Caco-2 (cell line): ENCODE measurements at places on chromosomes 1 and 21. TPM values are rescaled to one million over a fixed set of nuclear protein-coding genes. Genes with fewer than 3 reads are reported as not detected.

DNA sequence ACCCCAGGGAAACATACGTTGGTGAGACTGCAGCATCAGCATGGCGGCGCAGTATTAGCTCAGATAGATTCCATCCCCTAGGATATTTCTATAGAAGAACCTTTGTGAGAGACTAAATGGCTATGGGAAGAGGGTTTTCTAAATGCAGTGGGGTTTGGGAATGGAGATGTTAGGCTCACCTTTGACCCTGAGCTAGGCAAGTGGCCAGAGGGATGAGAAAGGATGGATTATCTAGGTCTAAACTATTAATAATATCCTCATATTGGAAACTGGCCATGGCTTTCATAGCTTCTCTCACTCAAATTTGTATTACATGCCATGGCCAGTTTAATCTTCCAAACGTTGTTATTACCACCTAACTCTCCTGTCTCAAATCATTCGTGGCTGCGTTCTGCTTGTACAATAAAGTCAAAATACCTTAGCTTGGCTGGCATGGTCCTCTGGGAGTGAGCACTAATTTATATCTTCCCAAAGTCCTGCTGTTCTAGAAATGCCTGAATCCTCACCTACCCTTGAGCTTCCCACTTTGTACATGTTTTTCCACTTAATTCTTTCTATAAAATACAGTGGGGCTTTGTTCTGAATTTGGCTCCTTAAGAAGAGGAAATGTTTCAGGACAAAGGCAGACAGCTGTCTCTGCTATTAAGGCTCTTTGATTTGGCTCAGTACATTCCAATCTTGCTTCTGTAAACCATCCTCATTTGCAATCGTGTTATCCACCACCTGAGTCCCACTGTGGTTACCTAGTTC, 31.0 kb upstream of the COG2 start:
- no peak for DNase-seq

- no peak for DNase-seq
Measured at GRCh38 chr1:9275567-9276034, 17.1 kb upstream of the SPSB1 start.

- DNase-seq = no peak
Measured at GRCh38 chr1:151802372-151802771, 2.8 kb downstream of the LINGO4 start.

The IGFN1 gene
- total RNA-seq = 0.23 TPM in 1 of 2 replicates, not detected in the other

DNA sequence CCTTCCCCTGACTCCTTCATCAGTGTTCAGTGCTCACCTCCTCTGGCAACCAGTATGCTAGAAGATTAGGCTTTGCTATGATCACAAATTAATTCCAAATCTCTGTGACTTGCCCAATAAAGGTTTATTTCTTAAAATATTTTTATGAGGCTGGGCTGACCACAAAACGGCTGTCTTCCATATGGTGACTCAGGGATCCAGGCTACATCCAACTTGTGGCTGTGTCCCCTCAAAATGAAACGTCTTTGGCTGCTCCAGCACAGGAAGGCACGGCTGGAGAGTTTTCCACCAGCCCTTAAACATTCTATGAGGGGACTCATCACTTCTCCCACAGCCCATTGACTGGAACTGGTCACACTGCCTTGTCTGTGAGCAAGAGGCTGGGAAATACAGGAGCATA, 131.5 kb downstream of the HUNK start:
- DNase-seq = no peak

- DNase-seq = no peak
Measured at GRCh38 chr1:220528679-220529501, 954 bp downstream of the MARK1 start.

DNA sequence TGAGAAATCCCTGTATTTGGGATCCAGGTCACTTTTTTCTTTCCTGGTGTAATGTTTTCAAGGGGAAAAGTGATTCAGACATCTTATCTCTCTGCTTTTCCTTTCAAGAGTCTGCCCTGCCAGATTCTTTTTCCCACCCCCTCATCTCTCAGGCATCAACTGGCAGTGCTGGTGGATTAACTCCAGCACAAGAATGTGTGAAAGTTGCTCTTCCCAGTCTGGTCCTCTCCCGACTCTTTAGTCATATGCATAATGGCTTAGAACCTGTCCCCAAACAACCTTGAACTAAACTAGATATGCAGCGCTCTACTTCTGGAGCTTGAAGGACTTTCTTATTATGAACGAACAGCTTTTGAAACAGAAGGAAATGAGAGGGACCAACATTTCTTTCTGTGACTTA, 88.5 kb downstream of the SLC44A5 start:
- DNase-seq = no peak

DNA sequence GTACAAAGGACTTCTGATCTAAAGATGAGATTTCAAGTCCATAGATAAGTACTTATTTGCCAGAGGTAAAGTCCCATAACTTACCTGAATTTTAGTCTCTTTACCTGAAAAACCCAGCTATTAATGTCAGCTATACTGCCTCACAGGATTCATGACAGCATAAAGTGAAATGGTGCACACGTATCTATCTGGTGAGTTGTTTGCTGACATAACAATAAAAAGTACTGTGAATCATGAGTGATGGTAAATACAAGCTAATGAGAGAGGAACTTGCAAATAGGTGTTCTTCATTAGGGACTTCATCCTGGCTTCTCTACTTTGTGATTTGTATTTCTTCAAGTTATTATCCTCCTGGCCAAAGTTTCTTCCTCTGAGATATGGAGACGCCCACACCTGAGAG, 225.1 kb upstream of the C8B start:
- DNase-seq = no peak

DNA sequence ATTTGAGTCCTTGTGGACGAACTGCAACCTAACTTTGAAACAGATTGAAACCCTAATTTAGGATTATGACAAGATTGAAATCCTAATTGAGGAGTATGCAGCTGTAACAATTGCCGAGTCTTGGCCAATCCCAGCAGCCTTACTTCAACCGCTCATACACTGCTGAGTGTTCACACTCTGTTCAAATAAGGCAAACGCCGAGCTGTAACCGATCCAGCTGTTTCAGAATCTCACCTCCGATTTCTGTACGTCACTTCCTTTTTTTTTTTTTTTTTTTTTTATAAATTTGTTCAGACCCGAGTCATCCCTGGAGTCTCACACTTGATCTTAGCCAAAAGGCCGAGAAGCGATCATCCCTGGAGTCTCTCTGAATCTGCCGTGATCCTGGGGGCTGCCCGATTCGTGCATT, 22.3 kb upstream of the ATP5PO start:
- DNase-seq = no peak

- no peak for DNase-seq
Measured at GRCh38 chr1:96333522-96334235, 387.9 kb upstream of the PTBP2 start.

- no peak for DNase-seq
Measured at GRCh38 chr1:39508857-39509305, 17.4 kb downstream of the BMP8A start.

The FMO5 gene
- 1.9 and 2.0 TPM in 2 replicates for total RNA-seq

The SERPINC1 gene
- 0.65 and 0.98 TPM in 2 replicates for total RNA-seq

- DNase-seq = no peak
Measured at GRCh38 chr1:188706742-188707141, 1770.9 kb downstream of the BRINP3 start.

DNA sequence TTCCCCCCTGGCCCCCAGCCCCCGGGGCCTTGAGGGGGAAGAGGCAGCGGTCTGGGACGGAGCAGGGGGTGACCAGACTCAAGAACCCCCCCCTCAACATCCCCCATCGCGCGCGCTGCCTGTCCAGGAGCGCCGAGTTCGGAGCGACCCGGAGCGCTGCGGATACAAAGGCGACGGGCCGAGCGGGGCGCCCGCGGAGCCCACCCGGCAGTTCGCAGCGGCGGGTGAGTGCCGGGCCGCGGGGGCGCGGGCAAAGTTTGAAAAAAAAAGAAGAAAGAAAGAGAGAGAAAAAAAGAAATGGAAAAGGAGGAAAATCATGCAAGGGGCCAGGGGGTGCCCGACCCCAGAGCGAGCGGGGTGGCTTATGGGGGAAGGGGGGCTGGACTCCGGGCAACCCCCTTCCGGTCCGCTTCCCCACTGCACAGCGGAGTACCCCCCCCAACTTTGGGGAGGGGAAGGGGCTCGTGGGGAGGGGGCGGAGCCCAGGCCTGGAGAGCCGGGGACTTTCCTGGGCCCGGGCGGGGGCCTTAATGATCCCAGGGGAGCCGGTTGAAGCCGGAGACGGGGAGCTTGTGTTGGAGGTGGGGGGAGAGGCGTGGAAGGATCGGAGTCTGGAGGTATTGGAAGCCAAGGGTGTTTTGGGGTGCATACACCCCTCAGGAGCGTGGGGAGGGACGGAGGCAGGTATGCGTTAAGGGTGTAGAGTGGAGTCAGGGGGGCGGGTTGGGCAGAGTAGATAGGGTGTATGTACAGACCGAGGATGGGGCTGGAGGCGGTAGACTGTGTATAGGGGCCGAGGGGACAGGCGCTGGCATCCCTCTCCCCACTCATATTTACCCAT, 502 bp downstream of the VANGL2 start:
- no peak for DNase-seq

- no peak for DNase-seq
Measured at GRCh38 chr21:46049890-46050667, 47.8 kb upstream of the COL6A2 start.
